Cardiac fibroblast (primary cell): ENCODE measurements at places on chromosomes 16 and 17.
A peak's percentile ranks its signal among the peaks of the same experiment; 100 is the strongest.

DNA sequence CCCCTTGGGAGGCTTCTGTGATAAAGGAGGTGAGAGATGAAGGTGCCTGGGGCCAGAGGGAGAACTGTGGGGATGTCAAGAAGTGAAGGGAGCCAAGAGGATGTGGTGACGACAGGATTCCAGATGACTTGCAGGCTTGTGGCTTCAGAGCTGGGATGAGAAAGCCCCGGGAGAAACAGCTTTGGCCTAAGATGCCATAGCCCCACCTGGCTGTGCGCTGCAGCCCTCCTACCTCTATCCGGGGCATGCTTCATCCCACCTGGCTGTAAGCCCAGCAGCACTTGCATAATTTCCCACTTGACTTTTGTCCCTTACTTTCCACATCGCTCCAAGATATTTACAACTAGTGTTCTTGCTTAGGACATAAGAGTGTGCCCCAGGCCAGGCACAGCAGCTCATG lies 29.3 kb downstream of the GINS3 start:
- DNase-seq: peak; percentile 49

DNA sequence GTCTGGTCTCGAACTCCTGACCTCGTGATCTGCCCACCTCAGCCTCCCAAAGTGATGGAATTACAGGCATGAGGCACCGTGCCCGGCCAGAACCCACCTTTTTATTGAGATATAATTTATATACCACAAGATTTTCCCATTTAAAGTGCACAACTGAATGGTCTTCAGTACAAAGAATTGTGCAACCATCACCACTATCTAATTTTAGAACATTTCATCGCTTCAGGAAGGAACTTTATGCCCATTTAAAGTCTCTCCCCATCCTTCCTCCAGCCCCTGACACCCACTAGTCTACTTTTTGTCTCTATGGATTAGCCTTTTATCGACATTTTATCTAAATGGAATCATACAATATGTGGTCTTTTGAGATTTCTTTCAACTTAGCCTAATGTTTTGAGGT lies 25.4 kb upstream of the HELZ start:
- no peak for DNase-seq

GRCh38 chr17:47240806-47241205 lies 12.8 kb upstream of the ITGB3 start:
- DNase-seq: no peak

DNA sequence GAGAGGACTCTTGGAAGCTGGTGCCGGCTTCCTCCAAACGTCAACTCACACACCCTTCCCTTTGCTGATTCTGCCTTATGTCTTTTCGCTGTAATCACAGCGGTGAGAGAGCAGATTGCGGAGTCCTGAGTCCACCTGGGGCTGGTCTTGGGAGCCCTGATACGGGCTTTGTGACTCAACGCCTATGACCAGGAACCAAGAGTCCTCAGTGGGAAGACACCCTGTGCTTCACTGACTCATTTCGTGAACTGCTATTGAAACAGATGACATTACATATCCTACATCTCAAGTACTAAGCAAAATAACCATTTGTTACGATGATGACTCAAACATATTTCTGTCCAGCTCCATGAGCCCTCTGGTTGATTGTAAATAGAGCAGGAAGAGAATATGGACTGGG lies 90.7 kb upstream of the CREBBP start:
- DNase-seq: peak; percentile 93

GRCh38 chr16:71689901-71690300 lies 34.6 kb downstream of the PHLPP2 start:
- no peak for DNase-seq

DNA sequence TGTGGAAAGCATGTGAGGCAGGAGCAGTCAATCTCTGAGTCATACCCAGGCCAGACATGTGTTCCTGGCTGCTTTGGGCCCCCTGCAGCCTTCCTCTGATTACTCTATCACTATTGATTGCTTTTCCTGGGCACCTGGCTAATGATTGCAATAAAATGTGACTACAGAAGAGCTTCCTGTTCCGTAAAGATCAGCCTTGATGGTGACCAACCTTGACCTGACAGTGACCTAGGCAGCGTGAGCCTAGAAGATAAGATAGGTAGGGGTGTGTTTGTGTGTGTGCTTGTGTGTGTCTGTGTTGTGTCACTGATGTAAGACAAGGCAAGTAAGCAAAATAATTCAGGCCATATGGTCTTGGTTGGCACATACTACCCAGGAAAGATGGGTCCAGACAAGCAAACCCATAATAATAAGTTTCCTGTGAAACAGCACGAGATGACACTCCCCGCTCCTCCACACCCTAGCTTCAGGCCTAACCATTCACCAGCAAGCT lies 367.7 kb upstream of the CDH11 start:
- DNase-seq: no peak

DNA sequence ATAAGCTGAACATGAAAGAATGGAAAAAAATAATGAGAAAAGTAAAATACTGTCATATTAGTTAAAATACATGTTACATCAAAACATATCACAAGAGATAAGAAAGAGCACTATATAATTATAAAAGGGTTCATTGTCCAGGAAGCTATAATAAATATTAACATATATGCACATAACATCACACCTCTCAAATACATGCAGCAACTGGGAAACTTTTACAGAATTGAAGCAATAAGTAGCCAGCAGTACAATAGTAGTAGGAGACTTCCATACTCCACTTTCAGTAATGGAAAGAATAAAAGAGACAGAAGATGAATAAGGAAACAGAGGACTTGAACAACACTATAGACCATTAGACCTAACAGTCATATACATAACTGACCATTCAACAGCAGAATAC lies 90.4 kb downstream of the AHSP start:
- DNase-seq: no peak

DNA sequence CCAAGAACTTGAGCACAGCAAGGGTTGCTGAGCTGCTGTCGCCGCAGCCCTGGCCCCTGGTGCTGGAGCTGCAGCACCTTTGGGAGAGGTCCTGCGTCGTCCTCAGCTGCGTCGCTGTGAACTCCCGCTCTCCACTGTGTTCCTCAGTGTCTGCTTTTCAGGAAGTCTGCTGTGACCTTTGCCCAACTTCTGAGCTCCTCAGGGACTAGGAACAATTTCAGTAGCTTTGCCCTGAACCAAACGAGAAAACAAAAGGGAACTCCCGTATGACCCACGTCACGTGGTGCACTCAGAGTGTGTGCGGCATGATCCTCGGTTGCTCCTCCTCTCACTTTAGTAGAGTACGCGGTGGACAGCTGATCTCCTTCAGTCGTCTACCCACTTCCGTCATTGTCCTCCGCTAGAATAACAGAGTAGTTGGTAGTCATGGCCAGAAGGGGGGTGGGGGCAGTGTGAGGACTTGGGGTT lies 44.2 kb downstream of the WDR45B start:
- peak; percentile 52 for DNase-seq

DNA sequence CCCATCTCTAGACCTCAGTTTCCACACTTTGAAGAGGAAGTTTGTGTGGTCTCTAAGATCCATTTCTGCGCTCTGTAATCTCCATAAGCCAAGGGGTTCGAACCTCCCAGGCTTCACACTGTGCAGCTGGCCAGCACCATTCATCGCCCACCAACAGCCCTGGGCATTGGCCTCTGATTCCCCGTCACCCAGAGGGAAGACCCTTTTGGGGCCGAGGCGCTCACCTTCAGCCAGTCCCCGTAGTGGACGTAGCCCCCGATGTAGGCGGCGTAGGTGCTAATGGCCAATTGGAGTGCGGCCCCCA lies 678 bp downstream of the TMEM101 start:
- no peak for DNase-seq

DNA sequence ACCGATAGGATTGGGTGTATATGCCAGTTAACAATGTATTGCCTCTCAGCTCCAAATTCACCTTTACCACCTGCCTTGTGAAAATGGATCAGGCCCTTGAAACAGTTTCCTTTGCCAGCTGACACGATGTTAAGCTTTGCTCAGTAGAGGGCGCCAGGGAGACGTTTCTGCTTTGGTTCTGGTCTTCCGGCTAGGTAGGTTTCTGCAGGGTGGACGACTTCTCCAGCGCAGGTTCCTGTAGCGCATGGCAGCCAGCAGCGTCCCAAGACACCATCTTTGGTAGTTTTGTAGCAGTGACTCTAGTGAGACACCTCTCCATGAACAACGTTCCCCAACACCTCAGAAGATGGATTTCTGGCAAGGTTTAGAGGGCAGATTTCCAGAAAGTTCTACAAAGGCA lies 24.0 kb downstream of the SYCE1L start:
- no peak for DNase-seq

- no peak for DNase-seq
Observed at GRCh38 chr16:72609933-72610332, 438.0 kb upstream of the PMFBP1 start.

DNA sequence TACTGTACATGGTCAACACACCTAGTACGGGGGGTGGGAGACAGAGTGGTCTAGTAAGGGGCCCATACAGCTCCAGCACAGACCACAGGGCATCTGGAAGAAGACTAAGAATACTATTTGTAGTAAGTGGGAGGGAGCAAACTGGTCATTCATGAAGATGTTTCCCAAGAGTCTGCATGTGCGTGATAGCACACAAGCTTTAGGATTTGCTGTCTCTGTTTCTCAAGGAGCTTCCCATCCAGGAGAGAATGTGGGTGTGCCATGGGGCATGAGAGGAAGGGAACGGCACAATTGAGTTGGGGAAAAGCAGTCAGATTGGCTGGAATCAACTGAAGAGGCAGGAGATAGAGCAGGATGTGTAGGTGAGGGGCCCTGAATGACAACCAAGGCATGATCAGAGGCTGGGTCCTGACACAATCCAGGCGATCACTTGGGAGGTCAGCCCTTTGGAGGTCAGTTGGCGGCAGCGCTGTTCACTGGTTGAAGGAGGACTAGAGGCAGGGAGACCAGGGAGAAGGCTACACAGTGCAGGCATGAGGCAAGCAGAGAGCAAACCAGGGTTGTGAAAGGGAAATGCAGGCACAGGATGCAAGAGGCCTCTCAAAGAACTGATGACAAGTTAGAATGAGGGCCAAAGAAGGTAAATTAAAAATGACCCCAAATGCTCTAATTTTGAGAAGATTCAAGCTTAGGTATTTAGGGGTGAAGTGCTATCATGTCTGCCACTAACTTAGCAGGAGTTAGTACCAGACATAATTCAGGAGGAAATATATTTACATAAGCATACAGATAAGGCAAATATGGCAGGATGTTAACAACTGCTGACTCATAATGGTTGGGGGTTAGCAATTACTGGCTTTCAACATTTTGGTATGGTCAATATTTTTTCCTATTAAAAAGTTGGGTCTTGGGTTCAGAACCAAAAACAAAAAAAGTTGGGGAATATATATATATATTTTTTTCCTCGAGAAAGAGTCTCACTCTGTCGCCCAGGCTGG lies 10.3 kb downstream of the UBE2O start:
- no peak for DNase-seq

GRCh38 chr17:41265078-41265477 lies at the start of gene KRTAP9-6:
TSS of gene KRTAP9-6 (plus strand) at chr17:41265378. CDS start at chr17:41265378, 0 bp downstream.
- no peak for DNase-seq

- DNase-seq: no peak
Observed at GRCh38 chr16:50584033-50584722, 36.0 kb downstream of the NKD1 start.

DNA sequence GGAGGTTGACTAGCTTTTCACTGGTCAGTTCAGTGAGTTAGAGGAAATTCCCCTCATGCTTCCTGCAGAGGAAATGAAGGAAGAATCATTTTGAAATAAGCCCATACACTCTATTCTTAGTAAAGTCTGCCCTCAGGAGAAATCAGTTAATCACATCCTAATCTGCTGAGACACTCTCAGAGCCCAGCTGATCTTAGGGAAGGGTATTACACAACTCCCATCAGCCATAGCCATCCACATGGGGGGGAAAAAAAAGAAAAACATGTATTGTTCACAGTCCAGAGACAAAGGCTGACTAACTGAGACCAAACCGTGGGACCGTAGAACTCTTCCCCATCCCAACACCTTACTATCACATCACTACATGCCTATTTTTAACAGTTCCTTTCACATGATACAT lies 722.3 kb downstream of the CDH8 start:
- DNase-seq: no peak

DNA sequence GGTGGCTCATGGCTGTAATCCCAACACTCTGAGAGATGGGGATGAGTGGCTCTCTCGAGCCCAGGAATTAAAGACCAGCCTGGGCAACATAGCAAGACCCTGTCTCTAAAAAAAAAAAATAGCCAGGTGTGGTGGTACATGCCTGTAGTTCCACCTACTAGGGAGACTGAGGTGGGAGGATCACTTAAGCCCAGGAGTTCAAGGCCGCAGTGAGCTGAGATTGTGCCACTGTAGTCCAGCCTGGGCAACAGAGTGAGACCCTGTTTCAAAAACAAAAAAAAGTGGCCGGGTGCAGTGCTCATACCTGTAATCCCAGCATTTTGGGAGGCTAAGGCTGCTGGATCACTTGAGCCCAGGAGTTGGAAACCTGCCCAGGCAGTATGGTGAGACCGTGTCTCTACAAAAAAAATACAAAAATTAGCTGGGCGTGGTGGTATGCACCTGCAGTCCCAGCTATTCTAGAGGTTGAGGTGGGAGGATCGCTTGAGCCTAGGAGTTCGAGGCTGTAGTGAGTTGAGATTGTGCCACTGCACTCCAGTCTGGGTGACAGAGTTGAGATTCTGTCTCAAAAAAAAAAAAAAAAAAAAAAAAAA lies 3.0 kb downstream of the C16orf54 start:
- DNase-seq: no peak

- no peak for DNase-seq
Observed at GRCh38 chr17:6099492-6099891, 29.3 kb downstream of the WSCD1 start.

DNA sequence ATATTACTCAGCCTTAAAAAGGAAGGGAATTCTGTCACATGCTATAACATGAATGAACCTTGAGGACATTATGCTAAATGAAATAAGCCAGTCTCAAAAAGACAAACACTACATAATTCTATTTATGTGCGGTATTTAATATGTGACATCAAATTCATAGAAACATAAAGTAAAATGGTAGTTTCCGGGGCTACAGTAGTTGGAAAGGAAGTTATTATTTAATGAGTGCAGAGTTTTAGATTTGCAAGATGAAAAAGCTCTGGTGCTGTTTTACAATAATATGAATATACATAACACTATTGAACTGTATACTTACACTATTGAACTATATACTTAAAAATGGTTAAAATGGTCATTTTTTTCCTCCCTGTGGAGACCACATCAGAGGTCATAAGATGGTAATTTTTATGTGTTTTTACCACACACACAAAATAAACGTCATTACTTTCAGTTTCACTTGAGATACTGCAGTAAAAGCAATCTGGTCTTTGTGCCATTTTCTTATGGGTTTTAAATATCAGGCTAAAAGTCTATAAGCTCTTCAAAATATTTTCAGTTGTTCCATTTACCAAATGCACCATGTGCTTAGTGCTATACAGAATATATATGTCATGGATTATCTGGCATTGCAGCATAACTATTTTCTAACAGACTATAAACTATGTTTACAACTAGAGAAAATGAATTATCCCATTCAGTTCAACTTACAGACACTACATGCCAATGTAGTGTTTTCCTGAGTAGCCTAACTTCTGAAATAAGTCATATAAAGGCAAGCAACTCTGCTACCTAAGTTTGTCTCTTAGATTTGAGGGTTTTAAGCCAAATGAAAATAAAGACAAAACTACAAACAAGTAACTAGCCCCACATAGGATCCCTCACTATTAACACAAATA lies 90.9 kb downstream of the SPAG9 start:
- peak; percentile 53 for DNase-seq
